ENCODE measurements at places on chromosomes 3 and 15. TPM values are rescaled to one million over a fixed set of nuclear protein-coding genes. Genes with fewer than 3 reads are reported as not detected.

- DNase-seq = no peak
These were observed 125.8 kb downstream of the SSR3 start for GRCh38 chr3:156429125-156429524.

Gene SYNPR
- 0.24 TPM for total RNA-seq

DNA sequence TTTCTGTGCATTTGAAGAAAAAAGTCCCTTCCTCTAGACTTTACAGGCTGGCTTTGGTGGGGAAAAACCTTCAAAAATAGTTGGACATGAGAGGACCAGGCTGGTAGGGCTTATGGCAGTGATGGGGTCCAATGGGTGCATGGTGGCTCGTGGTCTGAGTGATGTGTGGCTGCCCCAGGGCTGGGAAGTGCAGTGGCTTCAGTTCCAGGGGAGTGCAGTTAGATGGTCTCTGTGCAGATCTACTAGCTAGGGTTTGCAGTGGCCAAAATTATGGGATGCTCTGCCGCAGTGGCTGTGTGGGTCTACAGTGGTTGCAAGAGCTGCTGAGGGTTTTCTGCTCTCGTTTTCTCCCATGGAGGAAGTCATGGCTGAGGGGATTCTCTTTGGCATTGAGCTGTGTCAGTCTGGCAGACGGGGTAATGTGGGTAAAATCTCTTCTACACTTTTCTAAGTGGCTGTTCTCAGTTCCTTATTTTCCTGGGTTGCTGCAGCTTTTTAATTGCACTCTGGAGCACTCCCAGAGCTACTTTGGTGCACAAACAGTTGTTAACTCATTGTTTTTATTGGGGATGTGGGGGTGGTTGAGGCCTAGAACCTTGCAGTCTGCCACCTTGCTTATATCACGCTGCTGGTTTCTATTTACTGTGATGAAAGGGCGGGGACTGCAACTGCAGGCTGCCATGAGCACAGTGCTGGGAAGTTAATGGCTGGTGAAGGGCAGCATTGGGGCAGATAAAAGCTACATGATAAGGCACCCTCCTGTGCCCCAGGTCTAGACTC lies 1324.6 kb downstream of the NSUN3 start:
- DNase-seq = no peak

DNA sequence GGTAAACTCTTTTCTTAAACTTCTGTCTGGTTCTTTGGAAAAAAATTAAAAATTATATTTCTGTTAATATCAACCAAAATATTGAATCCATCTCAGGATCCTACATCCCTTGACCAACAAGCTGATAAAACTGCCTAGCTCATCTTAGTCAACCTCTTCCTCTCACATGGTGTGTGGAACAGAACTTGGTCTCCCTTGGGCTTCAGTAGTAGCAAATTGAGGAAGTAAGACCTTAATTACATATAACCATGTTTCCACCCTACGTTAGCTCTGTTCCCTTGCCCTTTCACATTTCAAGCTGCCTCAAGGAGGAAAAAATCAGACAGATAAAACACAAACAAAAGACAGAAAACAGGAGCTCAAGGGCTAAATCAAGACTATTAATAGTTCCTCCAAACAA lies 116.4 kb downstream of the GREM1 start:
- no peak for DNase-seq

GRCh38 chr3:134871818-134872217 lies 76.8 kb downstream of the EPHB1 start:
- DNase-seq = no peak

- DNase-seq = no peak
These were observed 67.9 kb upstream of the PRICKLE2 start for GRCh38 chr3:64293121-64293520.

GRCh38 chr15:73273181-73274002 lies 95.4 kb downstream of the HCN4 start:
- peak; percentile 71 for DNase-seq

- no peak for DNase-seq
These were observed 2.3 kb upstream of the CLK3 start for GRCh38 chr15:74613089-74613952.

DNA sequence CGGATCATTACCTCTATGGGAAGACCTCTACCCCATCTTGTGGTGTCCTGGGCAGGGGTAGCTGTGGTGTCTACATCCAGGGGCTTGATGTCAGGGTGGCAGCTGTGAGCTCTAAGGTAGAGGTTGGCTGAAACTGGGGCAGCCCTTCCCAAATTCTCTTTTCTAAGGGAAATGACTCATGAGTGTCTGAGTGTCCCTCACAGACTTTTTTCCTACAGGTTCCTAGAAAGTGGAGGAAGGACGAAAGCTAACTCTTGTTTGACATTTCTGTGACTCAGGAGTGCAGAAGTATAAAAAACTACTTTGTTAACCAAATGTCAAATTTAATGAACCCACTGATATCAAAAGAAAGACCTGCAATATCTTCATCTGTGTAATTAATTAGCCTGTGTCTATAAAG lies 481.5 kb downstream of the PDCD6IP start:
- DNase-seq = no peak

DNA sequence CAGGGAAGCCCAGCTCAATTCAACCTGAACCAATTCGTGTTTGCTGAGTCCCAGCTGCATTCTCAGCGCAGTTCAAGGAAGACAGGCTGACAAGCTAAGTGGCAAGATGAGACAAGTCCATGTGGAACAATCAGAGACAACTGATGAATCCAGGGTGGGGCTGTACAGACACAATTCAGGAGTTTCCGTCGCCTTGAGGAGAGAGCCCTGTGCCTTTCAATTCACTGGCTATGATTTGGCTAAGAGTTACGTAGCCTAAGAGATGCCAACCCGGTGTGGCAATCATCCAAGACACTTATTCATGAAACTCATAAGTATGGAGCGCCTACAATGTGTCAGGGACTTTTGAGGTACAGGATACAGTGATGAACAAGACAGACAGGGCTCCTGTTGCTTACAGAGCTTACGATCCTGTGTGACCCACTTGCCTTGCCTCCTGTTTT lies 15.5 kb upstream of the ZBED2 start:
- DNase-seq = no peak

- no peak for DNase-seq
These were observed 136.1 kb upstream of the CNTN4 start for GRCh38 chr3:1962396-1963088.

GRCh38 chr3:36596419-36596818 lies 167.9 kb downstream of the DCLK3 start:
- no peak for DNase-seq

Gene ZKSCAN7
- total RNA-seq = 13.0 TPM

GRCh38 chr15:63922261-63922904 lies 88.6 kb upstream of the HERC1 start:
- DNase-seq = no peak

DNA sequence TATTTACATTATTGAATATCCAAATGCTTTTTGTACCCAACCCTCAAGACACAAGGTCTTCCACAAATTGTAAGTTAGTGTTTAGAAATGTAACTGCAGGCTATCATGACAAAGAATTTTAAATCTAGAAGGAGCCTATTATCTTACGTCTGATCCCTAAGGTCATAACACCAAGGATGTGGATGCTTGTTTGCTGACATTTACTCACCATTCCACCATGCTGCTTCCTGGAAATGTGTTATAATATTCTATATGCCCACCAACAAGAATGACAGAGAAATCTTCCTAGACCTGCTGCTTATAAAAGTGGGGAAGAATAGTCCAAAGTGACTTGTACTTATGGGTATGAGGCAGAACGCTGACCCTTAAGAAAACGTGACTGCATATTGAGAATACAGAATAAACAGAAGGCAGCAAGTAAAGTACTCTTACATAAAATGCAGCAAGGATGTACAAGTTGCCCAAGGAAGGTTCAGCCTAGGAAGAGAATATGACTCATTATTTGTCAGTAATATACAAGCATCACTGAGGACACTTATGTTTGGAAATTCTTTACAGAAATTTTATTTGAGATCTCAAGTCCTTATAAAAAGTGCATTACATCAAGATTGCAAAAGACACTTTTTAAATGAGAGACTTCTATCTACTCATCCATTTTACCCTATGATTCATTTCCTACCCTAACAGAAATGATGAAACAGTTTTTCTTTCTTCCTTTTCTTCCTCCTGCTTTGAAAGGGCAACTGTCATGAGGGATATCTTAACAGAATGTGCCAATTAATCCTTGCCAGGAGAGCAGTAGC lies 59.6 kb downstream of the ESYT3 start:
- no peak for DNase-seq

DNA sequence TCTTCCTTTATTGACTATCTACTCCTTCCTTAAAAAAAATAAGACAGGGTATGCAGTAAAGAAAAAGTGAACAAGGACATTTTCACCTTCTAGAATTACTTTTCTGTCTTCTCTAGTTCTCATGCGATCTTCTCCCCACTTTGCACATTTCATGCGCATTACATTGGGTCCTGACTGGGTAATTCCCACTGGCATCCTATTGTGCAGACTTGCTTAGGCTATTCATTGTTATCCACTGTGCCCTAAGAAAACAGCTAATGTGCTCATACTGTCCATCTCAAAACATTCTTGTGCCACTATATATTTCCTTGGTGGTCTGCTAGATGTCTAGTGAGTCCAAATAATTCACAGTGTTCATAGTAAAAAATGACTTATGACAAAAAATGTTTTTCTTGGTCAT lies 447.4 kb upstream of the ROBO1 start:
- no peak for DNase-seq

GRCh38 chr15:50353251-50353974 lies 1.6 kb downstream of the GABPB1 start:
- DNase-seq = no peak

Gene GOLGA6A
- total RNA-seq = 4.7 TPM

DNA sequence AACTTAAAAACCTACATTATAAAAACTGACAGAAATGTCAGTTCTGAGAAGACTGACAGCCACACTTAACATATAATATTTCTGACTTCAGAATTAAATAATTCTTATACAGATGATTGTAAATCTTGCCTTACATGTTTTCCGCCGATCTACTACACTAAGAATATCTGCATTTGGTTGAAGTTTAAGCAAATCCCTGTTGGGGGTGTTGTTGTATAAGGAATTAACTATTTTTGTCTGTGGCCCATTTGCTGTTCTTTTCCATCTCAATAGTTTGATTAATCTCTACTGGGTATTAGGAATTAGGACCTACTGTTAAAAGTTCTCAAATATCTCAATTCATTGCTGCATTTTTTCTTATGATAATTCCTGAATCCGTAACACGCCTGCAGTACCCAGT lies 838.3 kb upstream of the ROBO1 start:
- DNase-seq = peak; percentile 2

DNA sequence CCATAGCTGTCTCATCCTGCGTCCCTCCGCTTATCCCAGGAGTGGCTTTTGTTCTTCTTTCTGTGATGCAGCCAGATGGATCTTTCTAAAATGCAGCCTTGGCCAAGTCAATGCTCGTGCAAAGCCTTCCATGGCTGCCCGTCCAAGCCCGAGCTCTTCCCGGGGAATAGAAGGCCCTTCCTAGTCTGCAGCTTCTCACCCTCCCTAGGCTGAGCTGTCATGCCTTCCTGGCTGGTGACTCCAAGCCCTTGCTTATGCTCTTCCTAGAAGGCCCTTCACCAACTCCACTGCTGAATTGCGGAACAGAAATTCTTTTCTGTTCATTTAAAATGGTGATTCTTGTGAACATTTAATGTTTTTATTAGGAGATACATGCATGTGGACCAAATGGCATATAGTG lies 95.9 kb downstream of the SMAD6 start:
- no peak for DNase-seq

Gene CDC25A
- total RNA-seq = 72.3 TPM

Gene RBMS3
- total RNA-seq = 9.4 TPM

- no peak for DNase-seq
These were observed 43.8 kb upstream of the LRRFIP2 start for GRCh38 chr3:37218206-37218605.
